Panc1 (cell line): ENCODE measurements at places on chromosomes 13 and 19. TPM values are rescaled to one million over a fixed set of nuclear protein-coding genes. Genes with fewer than 3 reads are reported as not detected.

Gene DYRK1B
- total RNA-seq: 322 TPM

Gene PCP2
- not detected for total RNA-seq

Gene STRN4
- total RNA-seq: 89.5 TPM

Gene CYP2S1
- 8.5 TPM for total RNA-seq

Gene SMAD9
- total RNA-seq: 2.4 TPM

Gene F10
- 0.18 TPM for total RNA-seq

Gene LRP3
- 28.6 TPM for total RNA-seq

Gene CGB2
- not detected for total RNA-seq

Gene SIGLEC8
- not detected for total RNA-seq

Gene CGB3
- not detected for total RNA-seq

Gene GRWD1
- total RNA-seq: 56.7 TPM

Gene ELANE
- total RNA-seq: 0.57 TPM

Gene DAND5
- 0.54 TPM for total RNA-seq

Gene APOC4
- not detected for total RNA-seq

Gene ZMYM5
- 11.8 TPM for total RNA-seq

Gene OR10H3
- not detected for total RNA-seq

Gene RDH8
- total RNA-seq: not detected

Gene LTBP4
- 75.4 TPM for total RNA-seq

Gene FBXO46
- total RNA-seq: 25.1 TPM

Gene LILRB2
- total RNA-seq: not detected

Gene SYDE1
- total RNA-seq: 47.7 TPM

Gene ZNF98
- total RNA-seq: not detected

Gene CASP14
- total RNA-seq: not detected

Gene PPM1N
- total RNA-seq: 3.3 TPM

Gene LILRB1
- 0.08 TPM for total RNA-seq

Gene HCN2
- 15.1 TPM for total RNA-seq

Gene CCDC169
- total RNA-seq: 2.3 TPM

Gene KLK11
- not detected for total RNA-seq

Gene CYTH2
- total RNA-seq: 53.4 TPM

Gene KRTDAP
- not detected for total RNA-seq

Gene CLPTM1
- total RNA-seq: 98.4 TPM

Gene CEACAM7
- not detected for total RNA-seq

Gene WBP4
- total RNA-seq: 10.0 TPM

Gene LGI4
- total RNA-seq: 0.18 TPM

Gene PBX4
- total RNA-seq: 8.3 TPM

Gene KLK5
- total RNA-seq: not detected

Gene HSD17B14
- 20.8 TPM for total RNA-seq

Gene ZNF229
- total RNA-seq: 11.9 TPM

Gene NLRP4
- total RNA-seq: not detected

Gene C19orf67
- 0.28 TPM for total RNA-seq

Gene SLITRK1
- total RNA-seq: 0.08 TPM

Gene LAIR2
- not detected for total RNA-seq

Gene TPTE2
- not detected for total RNA-seq

Gene COMP
- total RNA-seq: 0.69 TPM

Gene ZNF607
- total RNA-seq: 17.3 TPM

Gene TGFBR3L
- total RNA-seq: 12.5 TPM

Gene CRLF1
- 3.5 TPM for total RNA-seq

Gene ZIC5
- 5.2 TPM for total RNA-seq

Gene GNG7
- total RNA-seq: 0.74 TPM

Gene ADGRE1
- total RNA-seq: 0.08 TPM

Gene NLRP11
- 0.18 TPM for total RNA-seq

Gene SIGLEC14
- not detected for total RNA-seq
